Femur (tissue), 1 donor: ENCODE measurements at places on chromosomes 12 and 14.

DNA sequence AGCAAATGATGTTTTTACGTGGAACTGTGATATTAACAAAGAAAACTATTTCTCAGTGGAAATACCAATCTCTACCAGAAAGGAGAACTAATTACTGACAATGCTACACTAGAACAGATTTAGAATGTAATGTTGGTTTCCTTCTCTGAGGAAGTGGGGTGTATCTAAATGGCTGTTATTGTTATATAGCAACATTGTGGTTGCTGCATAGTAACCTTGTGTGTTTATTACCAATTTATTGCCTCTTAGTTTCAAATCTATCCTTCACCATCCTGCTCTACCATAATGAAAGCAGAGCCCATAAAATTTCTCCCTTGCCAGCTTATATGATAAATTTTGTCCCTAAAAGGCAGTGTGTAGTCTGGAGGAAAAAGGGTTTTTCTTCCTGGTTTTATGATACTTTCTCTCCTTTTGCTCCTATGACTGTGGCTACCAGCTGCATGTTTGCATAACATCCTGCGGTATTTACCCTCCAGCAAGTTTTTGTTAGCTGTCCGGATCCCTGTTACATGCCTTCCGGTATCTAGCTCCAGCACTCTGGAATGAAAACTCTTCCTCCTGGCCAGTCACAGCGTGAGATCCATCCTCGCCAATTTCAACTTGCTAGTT, 5.7 kb upstream of the KLRK1 start:
- peak; percentile 45 for DNase-seq

DNA sequence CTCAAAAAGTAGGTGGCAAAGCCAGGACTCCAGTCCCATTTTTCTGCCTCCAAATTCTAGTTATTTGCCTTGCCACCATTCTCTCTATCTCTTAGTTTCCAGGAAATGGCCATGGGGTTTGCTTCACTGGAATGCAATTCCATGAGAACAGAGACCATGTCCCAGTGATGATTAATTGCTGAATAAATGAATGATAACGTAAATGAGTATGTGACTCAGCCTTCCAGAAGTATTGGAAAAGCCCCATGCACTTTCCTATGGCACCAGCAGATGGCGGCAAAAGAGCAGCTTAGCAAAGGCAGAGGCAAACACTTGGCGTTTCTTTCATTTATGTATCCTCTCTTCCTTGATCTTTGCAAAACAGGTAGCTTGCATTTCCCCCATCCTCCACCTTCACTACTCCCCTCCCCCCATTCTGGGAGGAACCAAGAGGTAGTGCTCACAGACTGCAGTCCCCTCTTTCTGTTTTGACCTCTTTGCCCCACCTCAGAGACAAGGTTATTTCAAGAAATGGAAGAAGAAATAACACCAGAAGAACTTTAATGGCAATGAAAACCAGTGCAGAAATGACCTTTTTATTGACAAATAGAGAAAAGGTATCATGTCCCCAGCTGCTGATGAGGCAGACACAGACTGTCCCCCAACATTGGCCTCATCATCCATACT, 21.3 kb downstream of the TBX3 start:
- peak; percentile 80 for DNase-seq

GRCh38 chr12:46354111-46354801, 18.3 kb downstream of the SLC38A2 start:
- DNase-seq = no peak

DNA sequence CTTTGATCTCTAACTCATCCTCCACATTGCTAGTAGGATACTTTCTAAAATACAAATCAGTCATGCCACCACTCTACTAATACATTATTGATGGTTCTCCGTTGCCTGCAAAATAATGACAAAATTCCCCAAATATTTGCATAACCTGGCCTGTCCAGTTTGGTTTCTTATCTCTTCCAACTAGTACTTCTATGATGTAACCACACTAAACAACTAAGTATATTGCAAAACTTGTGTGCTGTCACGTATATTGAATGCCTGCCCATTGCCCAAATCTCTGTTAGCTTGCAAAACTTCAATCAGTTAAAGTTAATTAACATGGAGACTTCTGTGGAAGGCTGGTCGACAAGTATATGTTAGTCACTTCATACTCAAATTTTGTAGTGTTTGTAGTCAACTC, 6.5 kb downstream of the OR6C74 start:
- no peak for DNase-seq
